ENCODE measurements at places on chromosomes 12 and 14. TPM values are rescaled to one million over a fixed set of nuclear protein-coding genes. Genes with fewer than 3 reads are reported as not detected.

- no peak for DNase-seq
These were observed 285.8 kb upstream of the GRIP1 start for GRCh38 chr12:66964629-66965028.

- no peak for DNase-seq
These were observed 6.6 kb downstream of the PPHLN1 start for GRCh38 chr12:42332301-42333285.

- DNase-seq, result no peak
These were observed 5.1 kb downstream of the RNF10 start for GRCh38 chr12:120539303-120539702.

TAS2R20 gene
- 2.3 TPM for total RNA-seq

KCNC2 gene
- total RNA-seq, result not detected

Data from osteocyte (in vitro differentiated cells).